ENCODE measurements at places on chromosomes 1 and 21.

- DNase-seq: no peak
Measured at GRCh38 chr1:56904663-56905397, 50.2 kb downstream of the C8A start.

- DNase-seq: no peak
Measured at GRCh38 chr1:20405893-20406604, 80.0 kb downstream of the CAMK2N1 start.

- DNase-seq: no peak
Measured at GRCh38 chr1:223052462-223052861, 90.6 kb downstream of the TLR5 start.

DNA sequence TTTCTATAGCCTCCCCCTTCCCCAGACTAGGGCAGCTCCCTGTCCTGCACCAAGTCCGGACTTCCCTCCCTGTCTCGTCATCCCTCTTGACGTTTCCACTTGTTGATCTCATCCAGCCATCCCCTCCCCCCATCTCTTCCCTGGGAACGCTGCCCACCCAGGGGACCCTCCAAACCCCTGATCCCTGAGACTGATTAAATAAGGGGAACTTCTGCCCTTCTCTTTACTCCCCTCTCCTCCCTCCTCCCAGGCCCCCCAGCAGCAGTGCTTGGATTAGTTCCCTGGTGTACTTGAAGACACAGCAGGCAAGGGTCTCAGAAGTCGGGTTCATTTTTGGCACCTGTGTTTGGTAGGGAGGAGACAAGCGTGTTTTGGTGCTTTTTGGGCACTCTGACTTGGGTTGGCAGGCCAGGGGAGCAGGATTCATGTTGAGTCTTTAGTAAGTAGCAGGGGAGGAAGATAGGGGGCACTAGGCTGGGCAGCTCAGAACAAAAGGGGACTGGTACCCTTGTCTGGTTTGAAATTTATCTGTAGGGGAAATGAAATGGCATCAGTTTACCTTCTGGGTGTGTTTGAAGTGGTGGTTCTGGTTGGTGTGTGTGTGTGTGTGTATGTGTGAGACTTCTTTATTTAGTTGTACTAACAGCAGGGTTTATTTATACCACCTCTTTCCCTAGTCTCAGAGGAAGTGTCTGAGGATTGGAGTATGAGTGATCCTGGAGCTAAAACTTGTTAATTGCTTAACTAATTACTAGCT lies 11.1 kb downstream of the VANGL2 start:
- DNase-seq: no peak

DNA sequence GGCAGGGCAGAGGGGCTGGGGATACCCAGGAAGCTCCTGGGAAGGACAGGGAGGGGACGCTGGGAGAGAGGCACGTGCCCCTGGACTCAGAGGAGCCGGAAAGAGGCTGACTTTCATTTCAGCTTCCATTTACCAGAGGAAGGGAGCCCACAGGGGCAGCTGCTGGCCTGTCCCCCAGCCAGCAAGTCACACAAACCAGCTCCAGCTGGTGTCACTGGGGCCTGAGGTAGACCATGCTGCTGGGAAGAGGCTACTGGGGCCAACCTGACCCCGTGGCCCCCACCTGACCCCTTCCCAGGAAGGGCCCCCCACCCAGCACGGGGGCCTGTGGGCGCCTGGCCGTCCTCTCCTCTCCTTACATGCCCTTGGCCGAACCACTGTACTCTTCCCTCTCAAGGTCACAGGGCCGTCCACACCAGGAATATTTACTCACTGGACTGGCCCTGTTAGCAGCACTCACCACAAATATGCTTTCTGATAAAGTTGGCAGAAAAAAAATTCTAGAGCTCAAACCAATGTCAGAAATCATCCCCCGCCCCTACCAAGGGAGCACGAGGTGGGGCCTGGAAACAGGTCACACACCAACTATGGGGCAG lies 110.5 kb downstream of the CASZ1 start:
- DNase-seq: peak; percentile 63

DNA sequence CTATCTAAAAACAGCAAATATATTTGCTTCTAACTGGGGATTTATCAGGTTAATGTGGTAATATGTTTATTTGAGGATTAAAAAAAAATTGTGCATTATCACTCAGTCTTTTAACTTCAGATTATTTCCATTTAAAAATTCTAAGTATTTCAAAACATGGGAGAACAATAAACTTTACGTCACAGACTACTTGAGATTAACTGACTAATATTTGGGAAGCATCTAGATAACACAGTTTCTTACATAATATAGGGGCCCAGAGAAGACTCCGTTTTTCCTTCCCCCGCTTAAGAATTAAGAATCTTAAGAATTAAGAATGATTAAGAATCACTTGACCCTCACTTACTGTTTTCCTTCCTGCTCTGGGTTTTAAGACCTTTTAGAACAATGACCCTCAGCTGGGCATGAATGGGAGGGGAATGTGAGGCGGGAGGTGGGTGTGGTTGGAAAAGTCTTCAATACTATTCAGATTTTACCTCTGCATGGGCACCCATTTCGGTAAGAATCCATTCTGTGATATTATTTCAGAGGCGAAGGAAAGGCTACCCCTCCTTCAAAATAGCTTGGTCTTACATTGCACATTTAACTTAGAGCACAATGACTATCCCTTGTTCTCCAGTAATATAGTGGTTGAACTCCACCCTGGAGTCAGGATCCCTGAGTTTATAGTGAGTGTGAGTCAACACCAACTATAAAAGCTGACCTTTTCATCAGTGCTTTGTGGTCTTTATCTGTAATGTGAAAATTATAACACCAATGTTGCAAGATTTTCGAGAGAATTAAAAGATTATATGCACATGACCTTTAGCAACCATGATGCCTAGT lies 821.3 kb downstream of the USP25 start:
- DNase-seq: no peak

- DNase-seq: no peak
Measured at GRCh38 chr1:246001837-246002230, 505.2 kb downstream of the SMYD3 start.

DNA sequence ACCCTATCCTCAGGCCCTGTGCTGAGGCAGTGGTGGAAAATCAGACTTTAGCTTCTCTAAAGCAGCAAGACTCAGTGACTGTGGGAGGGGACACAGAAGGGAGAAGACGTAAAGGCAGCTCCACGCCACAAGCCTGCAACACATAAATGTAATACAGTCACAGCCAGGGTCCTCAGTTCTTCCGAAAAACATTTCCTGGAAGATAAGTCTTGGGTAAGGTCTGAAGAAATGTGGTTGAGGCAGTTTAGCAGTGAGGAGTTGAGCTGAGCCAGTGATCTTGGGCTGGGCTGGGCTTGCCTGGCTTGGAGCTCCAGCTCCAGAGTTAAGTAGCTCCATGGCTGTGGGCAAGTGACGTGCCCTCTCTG lies 127.8 kb upstream of the ADAR start:
- no peak for DNase-seq
